ENCODE measurements at places on chromosomes 6 and 20.

GRCh38 chr6:1917626-1918371 lies 308.1 kb downstream of the FOXC1 start:
- DNase-seq, result peak; percentile 53

DNA sequence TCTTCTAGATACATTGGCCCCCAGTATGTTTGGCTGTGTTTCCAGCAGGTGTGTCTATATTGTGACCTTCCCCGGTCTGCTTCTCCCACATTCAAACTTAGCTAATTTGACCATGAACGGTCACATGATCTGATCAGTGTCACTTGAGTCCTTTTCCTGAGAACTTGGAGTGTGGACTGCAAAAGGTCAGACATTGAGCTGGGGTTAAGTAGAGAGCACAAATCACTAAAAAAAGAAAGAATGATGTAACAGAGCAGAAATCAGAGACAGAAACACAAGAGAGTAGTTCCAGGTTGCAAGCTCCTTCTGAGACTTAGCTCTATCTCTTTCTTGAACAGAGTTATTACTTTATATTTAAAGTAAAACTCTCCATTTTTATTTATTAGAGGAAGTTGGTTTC lies 733.9 kb downstream of the CBLN4 start:
- no peak for DNase-seq

GRCh38 chr6:42022755-42023384 lies 27.5 kb upstream of the TAF8 start:
- no peak for DNase-seq

DNA sequence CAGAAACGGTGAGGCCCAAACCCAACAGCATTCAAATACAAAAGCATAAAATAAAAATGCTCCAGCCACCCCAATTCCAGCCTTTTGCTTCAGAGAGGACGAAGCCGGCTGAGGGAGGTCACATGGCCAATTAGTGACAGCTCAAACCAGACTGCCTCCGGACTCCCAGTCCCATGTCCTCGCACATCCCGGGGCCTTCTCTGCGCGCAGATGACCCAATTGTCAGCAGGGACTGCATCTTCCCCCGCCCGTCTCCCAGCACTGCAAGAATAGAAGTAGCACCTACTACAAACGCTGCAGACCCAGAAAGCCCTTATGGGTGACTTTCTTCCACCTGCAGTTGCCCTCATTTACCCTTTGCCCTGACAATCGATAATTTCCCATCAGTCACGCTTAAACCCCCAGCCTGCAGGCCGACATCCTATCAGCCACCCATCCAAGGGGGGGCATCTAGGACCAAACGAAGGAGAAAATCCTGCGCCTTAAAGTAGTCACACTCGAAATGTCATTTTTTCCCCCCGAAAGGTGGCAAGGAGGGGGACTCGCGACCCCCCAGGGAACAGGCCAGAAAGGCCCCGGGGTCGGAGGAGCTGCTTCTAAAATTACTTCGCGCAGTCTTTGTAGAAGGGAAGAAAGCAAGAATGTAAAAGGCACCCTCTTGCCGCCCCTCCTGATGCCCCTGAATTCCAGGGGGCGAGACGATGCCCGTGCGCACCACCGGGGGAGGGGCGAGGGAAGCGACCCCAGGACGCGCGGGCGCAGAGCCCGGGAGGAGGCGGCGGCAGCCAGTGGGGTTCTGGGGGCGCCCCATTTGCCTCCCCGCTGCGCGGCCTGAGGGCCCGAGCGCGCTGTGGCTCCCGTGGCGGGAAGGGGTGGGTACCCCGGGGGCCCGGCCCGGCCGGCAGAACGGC lies 792 bp downstream of the SLC23A2 start:
- DNase-seq, result no peak

DNA sequence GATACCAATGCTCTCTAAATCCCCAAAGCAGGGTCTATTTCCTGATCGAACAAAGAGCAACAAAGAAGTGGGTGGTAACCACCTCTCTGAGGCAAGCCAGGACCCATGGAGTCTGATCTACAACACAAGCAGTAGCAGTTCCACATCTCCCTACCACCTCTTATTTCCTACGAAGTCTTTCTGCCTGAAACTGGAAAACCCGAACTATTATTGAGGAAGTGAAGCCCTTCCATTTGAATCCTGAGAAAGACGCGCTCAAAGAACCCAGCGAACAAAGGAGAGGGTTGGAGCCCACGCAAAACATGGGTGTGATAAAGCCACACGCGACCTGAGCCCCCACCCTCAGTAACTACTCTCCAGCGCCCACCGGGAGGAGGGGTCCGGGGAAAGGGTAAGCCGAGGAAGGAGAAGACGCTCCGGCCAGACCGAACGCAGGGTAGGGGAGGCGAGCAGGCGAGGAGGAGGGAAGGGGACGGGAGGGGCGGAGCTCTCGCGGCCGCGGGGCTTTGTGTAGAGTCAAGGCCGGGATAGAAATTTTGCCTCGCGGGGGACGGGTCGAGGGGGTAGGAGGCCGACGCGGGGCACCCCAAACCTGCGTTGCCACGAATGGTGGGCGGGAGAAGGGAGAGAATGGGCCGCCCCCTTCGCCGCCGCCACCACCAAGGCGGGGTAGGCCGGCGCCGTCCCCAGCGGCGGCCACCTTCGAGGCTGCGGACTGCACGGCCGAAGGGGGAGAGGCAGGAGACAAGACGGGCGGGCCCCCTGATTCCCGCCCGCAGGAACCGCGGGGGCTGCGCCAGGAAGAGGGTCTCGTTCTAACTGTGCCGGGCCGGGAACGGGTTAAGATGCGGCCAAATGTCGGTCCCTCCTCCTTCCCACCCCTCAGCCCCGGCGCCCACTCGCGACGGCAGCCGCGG lies 802 bp downstream of the HDAC2 start:
- no peak for DNase-seq

GRCh38 chr6:160297310-160297709 lies 38.7 kb upstream of the SLC22A2 start:
- DNase-seq, result peak; percentile 19

DNA sequence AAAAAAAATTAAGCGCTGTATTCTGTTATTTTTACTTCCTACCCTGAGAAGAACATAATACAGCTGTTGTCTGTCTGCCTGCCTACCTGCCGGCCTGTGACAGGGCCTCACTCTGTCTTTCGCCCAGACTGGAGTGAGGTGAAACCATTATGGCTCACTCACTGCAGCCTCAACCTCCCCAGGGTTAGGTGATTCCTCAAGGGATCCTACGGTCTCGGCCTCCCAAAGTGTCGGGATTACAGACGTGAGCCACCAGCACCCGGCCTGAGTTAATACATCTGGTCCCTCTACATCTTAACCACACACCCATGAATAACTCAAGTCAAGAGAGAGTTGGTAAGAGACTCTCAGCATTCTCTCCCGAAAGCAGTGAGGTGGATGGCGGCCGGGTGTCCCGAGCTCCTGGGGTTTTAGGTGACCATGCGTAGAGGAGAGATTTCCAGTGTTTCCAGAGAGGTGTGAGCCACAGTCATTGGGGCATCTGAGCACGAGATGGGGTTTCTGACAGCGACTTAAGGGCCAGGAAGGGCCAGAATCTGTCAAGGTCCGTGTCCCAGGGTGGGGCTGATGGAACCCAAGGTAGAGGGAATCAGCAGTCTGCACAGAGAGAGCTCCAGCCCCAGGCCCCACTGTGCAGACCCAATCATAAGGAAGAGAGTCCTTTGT lies 1954.4 kb upstream of the DEFB115 start:
- no peak for DNase-seq

- DNase-seq, result no peak
These were observed 277.2 kb upstream of the PREP start for GRCh38 chr6:105680131-105680530.

DNA sequence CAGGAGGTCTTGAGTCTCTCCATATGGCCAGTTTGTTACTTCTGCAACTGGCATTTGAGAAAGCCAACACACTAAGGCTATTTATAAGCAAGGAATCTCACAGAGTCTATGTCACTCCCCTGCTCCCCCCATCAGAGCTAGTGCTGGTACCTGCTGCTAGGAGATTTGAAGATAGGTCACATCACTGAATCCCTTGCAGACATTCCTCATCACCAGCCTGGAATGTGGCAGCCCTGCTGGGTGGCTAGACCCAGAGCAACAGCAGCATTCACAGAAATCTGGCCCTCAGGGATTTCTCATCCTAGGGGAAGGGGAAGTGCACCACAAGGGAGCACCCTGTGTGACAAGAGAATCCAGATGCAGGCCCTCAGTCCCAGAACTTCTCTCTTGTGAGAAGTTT lies 672.1 kb downstream of the HACE1 start:
- DNase-seq, result no peak

- DNase-seq, result no peak
These were observed 55.7 kb downstream of the SESN1 start for GRCh38 chr6:109038837-109039398.

- no peak for DNase-seq
These were observed 118.8 kb downstream of the BMP5 start for GRCh38 chr6:55756531-55757031.

DNA sequence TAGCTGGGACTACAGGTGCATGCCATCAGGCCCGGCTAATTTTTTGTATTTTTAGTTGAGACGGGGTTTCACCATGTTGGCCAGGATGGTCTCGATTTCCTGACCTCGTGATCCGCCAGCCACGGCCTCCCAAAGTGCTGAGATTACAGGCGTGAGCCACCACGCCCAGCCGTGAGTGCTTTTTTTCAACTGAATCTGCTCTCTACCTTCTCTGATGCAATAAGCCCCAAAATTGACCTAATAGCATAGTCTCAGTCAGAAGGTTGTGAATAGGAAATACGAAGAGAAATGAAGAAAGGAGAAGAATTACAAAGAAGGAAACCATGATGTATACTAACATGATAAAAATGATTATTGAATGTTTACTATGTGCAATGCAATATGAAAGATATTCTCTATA lies 33.2 kb downstream of the BEND6 start:
- DNase-seq, result no peak

GRCh38 chr20:57658447-57658832 lies 38.2 kb upstream of the ZBP1 start:
- DNase-seq, result no peak

- no peak for DNase-seq
These were observed 20.3 kb downstream of the CCDC170 start for GRCh38 chr6:151514000-151514730.

DNA sequence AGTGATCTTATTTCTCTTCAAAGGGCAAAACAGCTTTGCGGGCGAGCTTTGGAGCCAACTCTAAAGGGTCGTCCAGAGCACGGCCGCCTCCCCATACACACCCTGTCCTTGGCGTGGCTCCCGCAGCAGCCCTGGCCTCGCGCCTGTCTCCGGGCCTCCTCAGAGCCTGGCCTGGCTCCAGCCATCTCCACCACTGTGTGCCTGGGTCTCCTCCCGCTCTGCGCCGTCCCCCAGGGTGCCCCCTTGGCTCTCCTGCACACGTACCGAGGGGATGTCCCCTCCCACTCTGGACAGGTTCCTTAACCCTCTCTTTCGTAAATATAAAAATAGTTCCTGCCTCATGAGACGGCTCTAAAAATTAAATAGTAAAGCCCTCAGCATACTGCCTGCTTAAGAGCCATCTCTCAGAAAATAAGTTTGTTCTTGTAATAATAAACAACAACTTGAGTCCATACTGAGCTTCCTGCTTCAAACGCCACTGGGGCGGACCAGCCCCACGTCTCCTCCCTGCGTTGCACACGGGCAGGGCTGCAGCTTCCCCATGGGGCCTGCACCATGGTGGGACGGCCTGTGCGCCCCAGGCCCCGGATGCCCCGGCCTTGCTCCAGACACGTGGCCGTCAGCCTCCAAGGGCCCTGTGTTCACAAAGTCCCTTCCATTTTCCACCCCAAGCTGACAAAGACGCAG lies 226.2 kb downstream of the TTLL2 start:
- DNase-seq, result no peak

DNA sequence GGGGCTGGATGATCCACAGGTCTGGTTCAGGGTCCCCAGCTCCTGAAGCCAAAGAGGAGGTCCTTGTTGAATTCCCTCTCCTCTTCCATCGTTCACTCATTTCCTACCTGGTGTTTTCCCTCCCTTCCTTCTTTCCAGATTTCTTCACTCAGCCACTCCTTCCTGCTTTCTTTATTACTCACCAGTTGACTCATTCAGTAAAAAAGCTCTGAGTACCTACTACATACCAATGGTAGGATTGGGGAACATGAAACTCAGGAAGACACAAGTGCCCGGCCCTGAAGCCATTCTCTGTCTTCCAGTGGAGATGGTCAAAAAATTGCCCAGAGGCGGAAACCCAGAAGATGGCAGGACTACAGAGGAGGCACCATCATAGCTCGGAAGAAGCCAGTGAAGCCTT lies 11.9 kb upstream of the NSFL1C start:
- DNase-seq, result no peak

- DNase-seq, result no peak
These were observed 390.2 kb downstream of the PRKN start for GRCh38 chr6:162337412-162337811.

DNA sequence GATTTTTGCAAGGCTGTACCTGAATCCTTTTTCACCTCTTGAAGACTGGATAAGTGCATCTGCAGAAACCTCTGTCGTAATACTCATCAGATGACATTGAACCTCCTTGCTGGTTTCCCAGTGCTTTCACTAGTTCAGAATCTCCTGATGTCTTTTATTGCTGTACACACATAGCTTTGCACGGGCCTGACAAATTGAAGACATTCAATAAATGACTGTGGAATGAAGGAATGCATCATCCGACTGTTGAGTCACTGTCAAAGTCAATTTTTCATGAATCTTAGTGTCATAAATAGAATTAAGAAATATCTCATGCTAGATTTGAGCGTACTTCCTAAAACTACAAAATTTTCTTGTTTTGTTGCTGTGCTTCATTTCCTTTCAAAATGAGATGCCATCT lies 598.2 kb upstream of the MAP3K7 start:
- no peak for DNase-seq

DNA sequence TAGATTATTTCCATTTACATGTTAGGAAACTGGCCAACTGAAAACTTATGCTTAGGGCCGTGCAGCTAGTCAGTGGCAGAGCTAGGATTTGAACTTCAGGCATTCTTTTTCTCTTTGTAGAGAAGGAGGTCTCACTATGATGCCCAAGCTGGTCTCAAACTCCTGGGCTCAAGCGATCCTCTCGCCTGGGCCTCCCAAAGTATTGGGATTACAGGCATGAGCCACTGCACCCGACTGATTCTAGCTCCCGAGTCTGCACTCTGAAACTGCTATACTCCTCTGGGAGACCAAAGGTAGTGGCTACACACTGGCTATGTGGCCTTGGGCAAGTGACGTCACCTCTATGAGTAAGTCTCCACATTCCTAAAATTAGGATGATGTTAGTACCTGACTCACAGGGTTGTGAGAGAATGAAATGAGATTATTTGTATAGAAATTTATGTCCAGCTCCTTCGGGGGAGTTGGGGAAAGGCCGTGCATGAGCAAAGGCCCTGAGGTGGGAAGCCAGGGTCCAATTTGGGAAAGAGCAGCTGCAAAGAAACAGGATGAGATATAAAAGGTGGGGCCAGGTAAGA lies 6.4 kb downstream of the PLTP start:
- no peak for DNase-seq

DNA sequence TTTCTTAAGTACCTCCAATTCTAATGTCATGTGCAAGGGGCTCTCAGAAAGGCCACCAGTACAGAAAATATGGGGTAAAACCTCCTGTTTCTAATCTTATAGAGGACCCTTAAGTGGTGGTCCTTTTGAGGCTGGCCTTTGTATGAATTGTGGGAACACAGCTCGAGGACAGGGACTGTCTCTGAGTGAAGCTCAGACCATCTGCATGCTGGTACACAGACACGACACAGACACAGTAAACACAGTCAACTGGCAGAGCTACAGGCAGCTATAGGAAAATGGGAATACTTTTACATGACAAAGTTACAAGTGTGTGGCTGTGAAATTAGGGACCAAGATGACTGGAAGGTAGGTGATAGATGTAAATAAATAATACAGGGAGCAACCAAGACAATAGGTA lies 143.9 kb upstream of the PREP start:
- no peak for DNase-seq

GRCh38 chr6:19836799-19837510 lies at the start of gene ID4:
TSS of gene ID4 (plus strand) at chr6:19837370. CDS start at chr6:19837755, 385 bp downstream.
- DNase-seq, result peak; percentile 92

Data from H1 (cell line).